ENCODE measurements at places on chromosomes 1 and 21. TPM values are rescaled to one million over a fixed set of nuclear protein-coding genes. Genes with fewer than 3 reads are reported as not detected.

- H3K4me1 ChIP-seq = no peaks in the 10 kb centered on the region
Observed at GRCh38 chr1:180672105-180672504, 40.3 kb downstream of the XPR1 start.

The ADAM30 gene
- not detected for total RNA-seq

GRCh38 chr1:218589487-218589886 lies 244.4 kb downstream of the TGFB2 start:
- no peaks in the 10 kb centered on the region for H3K36me3 ChIP-seq
- no peak for DNase-seq
- no peaks in the 10 kb centered on the region for H3K27me3 ChIP-seq
- no peak overlapping the region for H3K4me3 ChIP-seq

The ARHGEF2 gene
- 247 TPM for total RNA-seq

The OR2L2 gene
- total RNA-seq = 0.52 TPM

- H3K4me3 ChIP-seq = no peak overlapping the region
- H3K4me1 ChIP-seq = no peaks in the 10 kb centered on the region
- no peaks in the 10 kb centered on the region for H3K36me3 ChIP-seq
- DNase-seq = no peak
Observed at GRCh38 chr1:43861988-43862735, 71.4 kb upstream of the ARTN start.

DNA sequence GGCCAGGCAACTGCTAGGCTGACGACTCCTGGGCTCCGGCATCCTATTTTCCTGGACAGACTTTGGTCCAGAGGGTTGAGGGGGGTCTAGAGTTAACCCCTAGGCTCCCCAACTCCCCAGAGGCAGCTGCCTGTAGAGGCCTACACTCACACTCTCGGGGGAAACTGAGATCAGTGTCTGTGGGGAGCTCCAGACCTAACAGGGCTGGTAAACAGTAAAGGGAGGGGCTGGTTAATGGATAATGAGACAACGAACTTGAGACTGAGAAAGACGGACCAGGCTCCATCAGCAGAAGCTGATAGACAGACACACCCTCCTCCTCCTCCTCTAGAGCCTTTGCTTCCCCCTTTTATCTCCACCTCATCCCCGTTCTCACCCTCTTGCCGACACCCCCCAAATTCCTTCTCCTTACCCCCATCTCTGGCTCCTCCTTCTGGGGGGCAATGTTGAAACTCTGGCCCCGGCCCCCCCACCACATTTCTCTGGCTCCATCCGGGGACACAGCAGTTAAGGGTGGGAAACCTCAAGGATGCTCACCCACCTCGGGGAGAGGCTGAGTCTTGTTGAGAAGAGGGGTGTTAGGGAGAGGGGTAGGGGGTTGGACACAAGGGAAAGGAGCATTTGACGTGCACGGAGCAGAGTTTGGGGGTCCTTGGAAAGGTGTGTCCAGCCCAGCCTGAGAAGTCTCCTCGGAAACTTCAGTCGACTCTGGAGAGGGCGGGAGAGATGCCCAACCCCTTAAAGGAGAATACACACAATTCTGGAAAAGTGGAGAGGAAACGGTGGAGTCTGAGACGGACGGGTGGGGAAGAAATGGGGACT lies at the start of gene MTMR11:
Gene MTMR11, minus strand, starts transcription at position 710 of the 822 bp plus-strand sequence. Its CDS starts 232 bp downstream, at position 478.
- no peak within 1 kb of the TSS for H3K4me3 ChIP-seq
- H3K27me3 ChIP-seq = peaks cover 4% of the 10 kb centered on the region

DNA sequence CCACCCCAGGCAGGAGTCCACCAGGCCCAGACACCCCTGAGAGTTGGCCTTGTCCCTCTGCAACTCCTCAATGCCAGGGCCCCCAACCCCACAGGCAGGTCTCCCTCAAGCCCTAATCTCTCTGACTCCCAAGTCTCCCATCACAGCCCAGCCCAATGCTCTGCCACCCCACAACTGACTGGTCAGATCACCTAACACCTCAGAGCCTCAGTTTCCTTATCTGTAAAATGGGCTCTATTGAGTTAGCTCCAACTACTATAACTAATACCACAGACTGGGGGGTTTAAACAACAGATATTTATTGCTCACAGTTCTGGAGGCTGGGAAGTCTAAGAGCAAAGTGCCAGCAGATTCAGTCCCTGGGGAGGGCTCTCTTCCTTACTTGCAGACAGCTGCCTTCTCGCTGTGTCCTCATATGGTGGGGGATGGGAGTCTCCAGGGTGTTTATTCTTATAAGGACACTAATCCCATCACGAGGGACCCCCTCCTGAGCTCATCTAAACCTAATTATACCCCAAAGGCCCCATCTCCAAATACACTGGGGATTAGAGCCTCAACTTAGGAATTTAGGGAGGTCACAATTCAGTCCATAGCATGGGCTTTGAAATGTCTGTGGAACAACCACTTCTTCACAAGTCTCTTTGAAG lies 34.9 kb upstream of the ZC3H12A start:
- no peak overlapping the region for H3K4me3 ChIP-seq
- DNase-seq = no peak
- H3K4me1 ChIP-seq = no peaks in the 10 kb centered on the region
- H3K36me3 ChIP-seq = no peaks in the 10 kb centered on the region
- H3K27me3 ChIP-seq = peaks cover 3% of the 10 kb centered on the region

The PROK1 gene
- total RNA-seq = not detected

DNA sequence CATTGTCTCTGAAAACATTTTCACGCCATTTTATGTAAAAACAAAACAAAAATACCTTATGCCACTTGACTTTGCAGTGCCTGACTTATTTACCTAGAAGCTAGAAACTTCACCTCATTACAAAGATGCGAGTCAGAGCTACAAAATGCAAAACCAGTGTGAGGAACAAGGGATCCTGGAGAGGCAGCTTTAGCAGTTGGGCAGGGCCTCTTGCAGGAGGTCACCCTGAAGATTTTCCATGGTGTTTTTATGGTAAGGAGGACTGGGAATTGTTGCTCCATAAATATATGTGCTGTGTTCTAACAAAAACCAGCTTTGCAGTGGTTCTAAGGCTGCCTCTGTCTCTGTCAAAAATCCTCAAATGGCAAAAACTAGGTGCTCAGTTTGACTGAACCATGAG lies 36.4 kb upstream of the TARBP1 start:
- no peak overlapping the region for H3K4me3 ChIP-seq
- no peaks in the 10 kb centered on the region for H3K36me3 ChIP-seq
- no peak overlapping the region for H3K27ac ChIP-seq
- H3K4me1 ChIP-seq = no peaks in the 10 kb centered on the region

GRCh38 chr1:227880342-227880924 lies 65.0 kb downstream of the PRSS38 start:
- H3K4me1 ChIP-seq = peaks cover 2% of the 10 kb centered on the region
- no peak for DNase-seq
- no peak overlapping the region for H3K4me3 ChIP-seq

GRCh38 chr1:165257969-165258459 lies 98.5 kb downstream of the LMX1A start:
- H3K4me3 ChIP-seq = no peak overlapping the region
- no peaks in the 10 kb centered on the region for H3K4me1 ChIP-seq
- peaks cover 3% of the 10 kb centered on the region for H3K27me3 ChIP-seq
- H3K27ac ChIP-seq = no peak overlapping the region

The DHRS3 gene
- 0.29 TPM for total RNA-seq
